ENCODE measurements at places on chromosomes 1 and 21.

DNA sequence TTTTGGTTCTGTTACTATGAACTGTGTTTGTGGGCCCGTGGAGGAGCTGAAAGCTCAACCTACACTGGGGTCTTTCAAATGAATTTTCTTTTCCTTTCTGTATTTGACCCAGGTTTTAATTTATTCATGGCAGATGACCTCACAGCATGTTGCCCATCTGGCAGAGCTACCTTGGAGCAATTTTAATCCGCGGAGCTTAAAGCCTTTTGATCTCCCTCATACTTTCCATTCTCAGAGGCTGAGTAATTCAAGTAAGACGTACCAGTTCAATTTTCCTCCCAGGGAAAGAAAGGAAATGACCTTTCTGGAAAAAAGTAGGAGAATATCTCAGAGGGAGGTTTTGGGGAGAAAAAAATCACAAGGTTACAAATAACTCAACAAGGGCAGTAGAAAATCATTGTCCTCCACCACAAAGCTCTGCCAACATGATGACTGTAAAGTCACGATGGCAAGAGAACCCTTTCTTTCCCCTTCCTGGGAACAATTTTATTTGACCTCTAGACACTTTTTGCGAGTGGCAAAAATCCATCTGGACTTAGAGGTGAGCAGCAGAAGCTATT is 21.6 kb upstream of the PCP4 start:
- DNase-seq = peak; percentile 39

GRCh38 chr21:45290948-45291612 is 3.4 kb upstream of the POFUT2 start:
- peak; percentile 63 for DNase-seq

- DNase-seq = no peak
Observed at GRCh38 chr21:46626536-46626935, 8.9 kb upstream of the PRMT2 start.

GRCh38 chr1:234619071-234619480 is 9.1 kb upstream of the IRF2BP2 start:
- DNase-seq = peak; percentile 23

DNA sequence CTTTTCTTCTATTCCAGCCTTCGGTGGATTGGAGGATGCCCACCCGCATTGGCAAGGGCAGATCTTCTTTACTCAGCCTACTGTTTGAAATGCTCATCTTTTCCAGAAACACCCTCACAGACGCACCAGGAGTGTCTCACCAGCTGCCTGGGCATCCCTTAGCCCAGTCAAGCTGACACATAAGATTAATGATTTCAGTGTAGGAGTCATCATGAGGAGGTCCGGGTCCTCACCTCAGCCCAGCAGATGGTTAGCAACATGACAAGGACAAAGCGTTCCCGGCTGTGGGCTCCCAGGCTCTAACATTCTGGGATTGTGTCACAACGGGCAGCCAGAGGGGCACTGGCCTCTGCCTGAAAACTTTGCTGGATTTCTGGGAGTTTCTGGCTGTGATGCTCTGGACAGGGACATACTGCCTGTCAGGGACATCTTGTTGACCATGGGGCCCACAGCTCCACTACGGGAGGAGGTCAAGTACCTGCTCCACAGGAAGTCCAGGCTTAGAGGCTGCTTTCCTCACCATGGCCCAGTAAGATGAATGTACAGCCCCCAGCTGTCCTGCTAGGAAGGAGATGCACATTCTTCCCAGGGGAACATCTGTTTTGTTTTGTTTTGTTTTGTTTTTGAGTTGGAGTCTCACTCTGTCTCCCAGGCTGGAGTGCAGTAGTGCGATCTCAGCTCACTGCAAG is 204.0 kb upstream of the COA6 start:
- no peak for DNase-seq

DNA sequence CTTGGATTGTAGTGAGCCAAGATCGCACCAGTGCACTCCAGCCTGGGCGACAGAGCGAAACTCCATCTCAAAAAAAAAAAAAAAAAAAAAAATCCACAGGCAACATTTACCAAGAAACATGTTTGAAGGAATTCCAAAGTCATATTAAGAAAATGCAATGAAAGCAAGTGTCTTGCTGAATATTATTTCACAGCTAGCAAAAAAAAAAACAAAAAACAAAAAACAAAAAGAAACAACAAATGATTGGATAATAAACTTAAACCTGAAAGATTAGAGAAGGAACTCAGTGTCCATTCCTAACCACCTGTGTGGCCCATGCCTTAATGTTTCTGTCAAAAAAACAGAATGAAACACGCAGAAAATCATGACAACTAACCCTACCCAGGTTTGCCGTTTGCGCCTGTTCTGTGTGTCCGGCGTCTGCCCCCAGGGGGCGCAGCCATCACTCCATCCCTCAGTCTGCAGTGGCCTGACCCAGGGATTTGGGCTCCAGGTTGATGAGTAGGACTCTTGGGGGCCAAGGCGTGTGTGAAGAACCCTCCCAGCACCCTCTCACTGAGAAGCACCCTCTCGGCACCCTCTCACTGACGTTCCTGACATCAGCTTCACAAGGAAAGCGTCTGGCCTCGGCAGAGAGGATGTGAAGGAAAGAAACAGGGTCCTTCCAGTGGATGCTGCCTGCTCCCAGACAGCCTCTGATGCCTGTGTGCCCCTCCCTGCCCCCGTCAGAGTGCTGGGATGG is 19.2 kb upstream of the PTTG1IP start:
- DNase-seq = peak; percentile 46

- DNase-seq = peak; percentile 58
Observed at GRCh38 chr21:45309069-45309986, 21.6 kb upstream of the POFUT2 start.

- DNase-seq = no peak
Observed at GRCh38 chr1:2232916-2233438, 4.9 kb downstream of the SKI start.

- DNase-seq = peak; percentile 13
Observed at GRCh38 chr1:2594001-2594640, 7.5 kb downstream of the PRXL2B start.

DNA sequence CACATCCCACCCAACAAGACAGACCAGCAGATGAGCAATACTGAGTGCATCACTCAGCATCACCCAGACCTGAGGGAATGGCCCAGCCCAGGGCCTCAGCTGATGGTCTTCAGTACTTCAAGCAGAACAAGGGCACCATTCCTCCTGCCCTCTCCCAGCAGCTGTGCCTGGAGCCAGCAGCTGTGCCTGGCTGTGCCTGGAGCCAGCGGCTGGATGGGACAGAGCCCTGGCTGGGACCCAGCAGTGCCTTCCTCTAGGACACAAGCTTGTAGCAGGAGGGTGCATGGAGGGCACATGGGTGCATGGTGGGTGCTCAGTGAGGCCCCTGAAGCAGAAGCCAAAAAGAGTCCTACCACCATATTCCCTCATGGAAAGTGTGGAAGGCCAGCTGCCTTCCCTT is 583.8 kb downstream of the NPHP4 start:
- no peak for DNase-seq

GRCh38 chr1:244439391-244440032 is 12.2 kb downstream of the ADSS2 start:
- no peak for DNase-seq

DNA sequence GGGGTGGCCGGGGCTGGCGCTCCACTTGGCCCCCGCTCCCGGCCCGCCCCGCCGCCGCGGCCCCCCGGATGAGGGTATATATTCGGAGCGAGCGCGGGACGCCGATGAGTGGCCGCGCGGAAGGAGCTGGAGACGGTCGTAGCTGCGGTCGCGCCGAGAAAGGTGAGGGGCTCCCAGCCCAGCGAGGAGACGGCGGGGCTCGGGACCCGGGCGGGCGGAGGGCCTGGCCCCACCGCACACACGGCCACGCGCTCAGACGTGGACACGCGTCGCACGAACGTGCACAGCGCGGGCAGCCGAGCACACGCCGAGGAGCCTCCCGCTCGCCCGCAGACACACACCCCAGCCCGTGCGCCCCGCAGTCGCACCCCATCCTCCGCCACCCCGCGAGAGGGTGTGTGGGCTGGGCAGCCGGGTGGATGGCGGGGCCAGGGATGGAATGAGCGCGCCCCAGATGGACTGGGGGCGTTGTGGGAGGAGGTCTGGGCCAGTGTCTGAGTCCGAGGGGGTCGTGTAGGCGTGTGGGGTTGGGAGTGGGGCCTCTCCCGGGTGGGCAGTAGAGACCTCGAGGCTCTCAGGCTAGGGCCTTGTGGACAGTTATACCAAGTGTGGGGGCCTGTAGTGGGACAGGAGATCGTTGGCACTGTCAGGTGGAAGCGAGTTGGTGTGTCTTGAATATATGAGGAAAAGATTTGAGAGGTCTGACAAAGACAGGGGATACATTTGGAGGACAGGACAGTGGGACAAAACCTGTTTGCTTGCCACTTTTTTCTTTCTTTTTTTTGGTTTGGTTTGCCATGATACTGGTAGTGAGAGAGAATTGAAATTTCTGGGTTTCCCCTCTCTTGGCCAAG is at the start of gene UAP1:
UAP1 (plus strand) TSS at position 107 of the 854 bp plus-strand sequence. CDS start 4,347 bp downstream, outside the sequence.
- DNase-seq = no peak
